ENCODE measurements at places on chromosomes 2 and 18.

DNA sequence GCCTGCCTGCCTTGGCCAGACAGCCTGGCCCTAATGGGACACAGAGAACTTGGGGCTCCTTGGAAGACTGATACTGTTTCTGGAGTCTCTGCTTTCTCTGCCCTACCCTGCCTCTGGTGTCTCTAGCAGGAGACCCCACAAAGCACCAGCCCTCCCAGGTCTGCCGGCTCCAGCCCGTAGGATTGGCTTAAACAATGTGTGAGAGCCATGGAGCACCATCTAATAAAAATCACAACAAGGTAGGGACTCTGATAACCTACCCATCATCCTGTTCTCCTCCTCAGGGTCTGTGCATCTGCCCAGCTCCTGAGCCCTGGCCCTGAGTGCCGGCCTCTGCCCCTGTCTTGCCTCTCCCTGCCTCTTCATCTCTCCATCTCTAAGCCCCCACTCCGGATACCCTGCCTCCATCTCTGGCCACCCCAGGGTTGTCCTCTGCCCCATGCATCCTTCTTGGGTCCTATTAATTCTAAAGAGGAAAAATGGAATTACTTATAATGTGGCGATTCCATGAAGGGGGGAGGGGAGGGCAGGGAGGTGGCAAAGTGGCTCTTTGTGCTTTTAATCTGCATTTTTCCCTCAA, 1.2 kb upstream of the ECEL1 start:
- DNase-seq, result no peak

DNA sequence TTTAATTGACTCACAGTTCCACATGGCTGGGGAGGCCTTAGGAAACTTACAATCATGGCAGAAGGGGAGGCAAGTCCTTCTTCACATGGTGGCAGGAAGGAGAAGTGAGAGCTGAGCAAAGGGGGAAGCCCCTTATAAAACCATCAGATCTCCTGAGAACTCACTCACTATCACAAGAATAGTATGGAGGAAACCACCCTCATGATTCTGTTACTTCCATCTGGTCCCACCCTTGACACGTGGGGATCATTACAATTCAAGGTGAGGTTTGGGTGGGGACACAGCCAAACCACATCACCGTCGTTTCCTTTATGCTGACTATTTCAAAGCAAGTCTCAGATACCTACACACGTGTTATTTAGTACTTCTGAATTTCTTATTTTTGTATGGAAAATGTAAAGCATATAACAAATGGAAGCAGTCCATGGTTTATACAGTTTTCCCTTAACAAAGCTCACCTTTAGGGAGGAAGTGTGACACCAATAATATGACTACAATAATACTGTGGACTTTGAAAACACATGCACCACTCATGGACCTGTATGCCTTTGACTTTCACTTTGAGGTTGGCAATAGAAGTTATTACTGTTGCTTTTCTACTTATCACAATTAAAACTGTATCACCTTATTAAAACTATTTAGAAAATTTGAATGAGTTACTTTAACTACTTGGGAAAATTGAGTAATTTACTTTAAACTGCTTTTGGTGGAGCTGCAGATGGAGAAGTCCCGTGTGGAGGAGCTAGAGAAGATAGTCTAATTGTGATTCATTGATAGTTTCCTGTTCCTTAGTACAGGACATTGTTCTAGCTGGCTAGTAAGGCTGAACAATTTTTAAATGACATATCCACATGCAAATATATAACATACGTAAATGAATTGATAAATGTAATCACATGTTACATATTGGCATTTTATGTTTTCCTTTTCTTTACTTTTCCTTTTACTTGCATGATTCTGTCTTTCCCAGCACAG, 37.3 kb downstream of the MTCL1 start:
- no peak for DNase-seq

- peak; percentile 53 for DNase-seq
Observed at GRCh38 chr2:129717560-129718130, 261.8 kb upstream of the RAB6C start.

DNA sequence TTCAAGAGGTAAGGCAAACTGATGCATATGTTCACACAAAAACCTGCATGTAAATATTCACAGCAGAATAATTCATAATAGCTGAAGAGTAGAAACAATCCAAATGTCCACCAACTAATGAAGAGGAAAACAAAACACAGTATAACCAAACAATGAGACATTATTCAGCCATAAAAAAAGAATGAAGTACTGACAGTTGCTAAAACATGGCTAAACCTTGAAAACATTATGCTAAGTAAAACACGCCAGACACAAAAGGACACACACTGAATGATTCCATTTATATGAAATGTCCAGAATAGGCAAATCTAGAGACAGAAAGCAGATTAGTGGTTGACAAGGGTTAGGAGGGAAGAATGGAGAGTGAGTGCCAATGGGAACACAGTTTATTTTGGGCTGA, 86.9 kb downstream of the SESTD1 start:
- DNase-seq, result no peak

DNA sequence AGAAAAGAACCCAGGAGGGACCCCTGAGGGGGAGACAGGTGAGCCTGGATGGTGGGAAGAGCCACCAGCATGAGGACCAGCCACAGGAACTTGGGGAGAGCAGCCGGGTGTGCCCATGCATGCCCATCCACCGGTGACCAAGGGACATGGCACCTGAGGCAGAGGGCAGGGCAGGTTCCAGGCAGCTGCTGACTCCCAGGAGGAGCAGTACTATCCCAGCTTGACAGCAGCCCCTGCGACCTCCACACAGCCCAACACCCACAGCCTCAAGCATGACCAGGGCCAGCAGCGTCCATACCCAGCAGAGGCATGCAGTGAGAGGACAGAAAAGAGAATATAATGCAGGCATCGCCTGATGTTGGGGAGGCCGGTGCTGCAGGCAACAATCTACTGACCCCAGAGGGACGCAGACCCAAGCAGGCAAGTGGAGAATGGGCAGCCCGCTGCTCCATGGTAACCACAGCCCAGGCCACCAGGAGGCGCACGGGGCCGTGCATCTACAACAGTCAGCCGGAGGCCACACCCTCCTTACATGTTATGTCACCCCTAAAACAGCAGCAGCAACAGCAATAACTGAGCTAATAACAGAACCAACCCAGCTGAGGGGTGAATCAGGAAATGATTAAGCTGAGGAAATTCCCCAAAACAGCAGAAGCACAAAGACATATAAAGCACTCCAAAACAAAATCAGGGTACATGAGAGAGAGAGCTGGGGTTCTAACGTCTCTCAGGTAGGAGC, 44.1 kb downstream of the ANKMY1 start:
- DNase-seq, result no peak

DNA sequence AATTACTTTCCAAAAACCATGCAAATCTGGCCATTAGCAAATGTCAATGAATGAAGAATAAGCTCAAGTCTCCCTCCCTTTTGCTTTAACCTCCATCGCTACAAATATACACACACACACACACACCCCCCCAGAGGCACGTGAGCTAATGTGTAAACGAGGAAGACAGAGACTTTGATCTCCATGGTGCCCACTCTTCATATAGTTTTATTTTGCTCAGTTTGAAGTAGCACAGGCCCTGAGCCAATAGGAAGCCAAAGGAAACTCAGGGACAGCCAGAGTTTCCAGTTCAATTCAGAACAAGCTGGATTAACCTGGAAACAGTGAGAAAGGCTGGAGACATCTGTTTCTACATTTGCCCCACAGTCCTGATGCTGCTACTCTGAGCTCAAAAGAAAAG, 248.4 kb upstream of the MEIS1 start:
- DNase-seq, result no peak

DNA sequence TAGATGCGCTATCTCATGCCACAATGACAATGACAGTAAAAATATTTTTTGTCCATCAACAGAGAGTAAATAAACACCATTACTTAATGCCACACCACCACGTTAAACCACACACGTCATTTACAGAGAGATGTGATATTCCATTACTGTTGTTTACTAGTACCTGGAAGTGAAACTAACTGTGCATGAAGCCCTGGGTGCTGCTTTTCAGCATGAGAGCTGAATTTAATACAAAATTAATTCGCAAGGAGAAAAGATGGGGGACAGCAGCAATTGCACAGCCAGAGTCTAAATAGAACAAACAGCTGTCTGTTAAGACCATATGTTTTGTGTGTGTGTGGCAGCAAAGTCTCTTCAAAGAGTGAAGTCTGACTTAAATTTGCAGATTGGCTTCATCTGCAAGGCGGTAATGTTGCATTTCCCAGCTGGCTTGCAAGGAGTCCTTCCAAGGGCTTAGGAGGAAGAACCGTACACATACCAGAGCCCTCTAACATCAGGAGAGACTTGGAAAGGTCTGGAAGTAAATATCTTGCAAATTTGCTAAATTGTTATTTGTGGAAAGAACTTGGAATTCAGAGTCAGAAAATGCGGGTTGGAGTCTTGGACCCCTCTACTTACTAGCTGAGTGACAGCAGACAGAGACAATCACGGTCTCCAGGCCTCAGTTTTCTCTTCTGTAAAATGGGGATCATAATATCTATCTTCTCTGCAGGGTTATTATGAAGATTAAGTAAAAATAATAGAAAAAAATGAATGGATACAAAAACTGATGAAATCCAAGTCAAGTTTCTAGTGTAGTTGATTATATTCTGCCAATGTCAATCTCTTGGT, 127.6 kb downstream of the ALPK2 start:
- no peak for DNase-seq
